ENCODE measurements at places on chromosomes 12 and 14.

DNA sequence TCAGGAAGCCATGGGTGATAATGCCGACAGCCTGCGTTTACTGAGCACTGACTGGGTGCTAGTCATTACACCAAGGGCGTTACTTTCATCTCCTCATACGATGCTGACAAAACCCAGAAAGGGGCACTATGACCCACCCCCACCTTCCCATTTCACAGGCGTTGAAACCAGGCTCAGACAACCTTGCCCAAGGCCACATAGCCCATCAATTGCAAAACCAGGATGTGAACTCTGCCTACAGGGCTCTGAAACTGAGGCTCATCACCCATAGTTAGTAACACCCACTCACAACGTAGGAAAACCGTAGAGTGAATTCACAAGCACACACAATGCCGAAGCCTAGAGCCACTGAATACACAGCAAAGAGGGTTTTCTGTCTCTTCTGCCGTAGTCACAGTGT is 119.9 kb downstream of the RIMBP2 start:
- no peak for DNase-seq

DNA sequence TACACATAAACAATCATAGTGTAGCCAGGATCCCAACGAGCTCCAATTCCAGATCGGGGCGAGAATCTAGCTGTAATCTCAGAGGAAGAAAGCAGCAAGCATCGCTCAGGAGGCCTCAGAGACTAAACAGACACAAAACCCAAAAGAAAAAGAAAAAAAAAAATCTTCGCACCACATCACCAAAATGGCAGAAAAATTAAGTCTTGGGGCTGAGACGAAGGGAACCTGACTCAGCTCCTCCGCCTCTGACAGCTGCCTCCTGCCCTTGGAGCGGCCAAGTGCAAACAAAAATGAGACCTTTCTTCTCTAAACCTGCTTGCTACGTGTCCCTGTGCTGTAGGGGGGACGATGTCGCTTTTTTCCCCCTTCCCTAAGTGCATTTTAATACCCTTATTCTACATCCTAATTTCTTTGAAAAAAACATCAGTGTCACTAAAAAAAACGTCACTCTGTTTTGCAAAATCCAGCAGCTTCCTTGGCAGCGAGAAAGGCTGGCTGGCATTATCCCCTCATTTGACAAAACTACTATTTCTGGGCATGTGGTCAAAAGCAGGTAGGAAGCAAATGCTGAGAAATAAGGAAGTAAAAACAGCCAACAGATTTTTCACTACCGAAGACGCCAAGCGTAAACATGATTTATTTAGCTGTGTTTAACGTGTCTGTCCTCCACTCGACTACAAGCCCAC is 30.5 kb downstream of the BCL11B start:
- no peak for DNase-seq

- no peak for DNase-seq
Observed at GRCh38 chr14:61977217-61977616, 215.0 kb downstream of the SNAPC1 start.

GRCh38 chr12:130572553-130572952 is 143.5 kb downstream of the RIMBP2 start:
- DNase-seq = no peak

- no peak for DNase-seq
Observed at GRCh38 chr12:114361545-114361944, 44.4 kb downstream of the TBX5 start.

GRCh38 chr14:54489318-54489683 is 521 bp upstream of the GMFB start:
- DNase-seq = no peak

DNA sequence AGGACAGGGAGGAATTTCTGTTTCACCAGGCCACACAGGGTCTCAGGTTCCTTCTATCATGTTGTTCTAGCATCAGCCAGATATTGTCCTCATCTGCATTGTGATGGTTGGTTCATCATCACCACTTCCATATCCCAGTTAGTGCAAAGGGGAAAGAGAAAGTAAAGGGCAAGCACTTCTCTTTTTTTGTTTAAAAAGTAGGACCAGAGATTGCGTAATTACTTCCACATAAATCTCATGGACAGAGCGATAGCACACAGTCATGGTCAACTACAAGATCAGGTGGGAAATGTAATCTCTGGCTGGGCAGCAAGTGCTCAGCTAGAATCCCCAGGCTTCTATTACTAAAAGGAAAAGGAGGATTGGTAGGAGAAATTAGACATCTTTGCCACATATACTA is 155.1 kb downstream of the KIF21A start:
- no peak for DNase-seq

GRCh38 chr12:59787610-59788009 is 191.8 kb downstream of the SLC16A7 start:
- DNase-seq = no peak

DNA sequence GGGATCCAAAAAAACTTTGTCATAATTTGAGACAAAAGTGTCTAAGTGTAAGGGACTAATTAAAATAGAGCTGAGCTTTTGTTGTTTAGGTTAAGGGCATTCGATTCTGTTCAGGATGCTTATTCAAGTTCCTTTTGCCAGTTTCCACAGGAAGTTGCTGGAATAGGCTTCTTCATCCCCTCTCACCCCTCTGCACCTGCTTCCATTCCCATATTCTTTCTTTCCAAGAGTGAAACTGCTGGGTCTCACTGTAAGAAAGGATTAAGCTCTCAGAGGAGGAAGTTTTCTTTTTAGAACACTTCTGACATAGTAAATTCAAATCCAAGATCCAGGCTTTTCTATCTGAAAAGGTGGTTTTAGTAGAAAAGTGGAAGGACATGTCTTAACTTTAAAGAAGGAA is 61.4 kb downstream of the POLR3B start:
- DNase-seq = no peak

GRCh38 chr12:132263061-132263360 is 66.4 kb downstream of the GALNT9 start:
- no peak for DNase-seq

DNA sequence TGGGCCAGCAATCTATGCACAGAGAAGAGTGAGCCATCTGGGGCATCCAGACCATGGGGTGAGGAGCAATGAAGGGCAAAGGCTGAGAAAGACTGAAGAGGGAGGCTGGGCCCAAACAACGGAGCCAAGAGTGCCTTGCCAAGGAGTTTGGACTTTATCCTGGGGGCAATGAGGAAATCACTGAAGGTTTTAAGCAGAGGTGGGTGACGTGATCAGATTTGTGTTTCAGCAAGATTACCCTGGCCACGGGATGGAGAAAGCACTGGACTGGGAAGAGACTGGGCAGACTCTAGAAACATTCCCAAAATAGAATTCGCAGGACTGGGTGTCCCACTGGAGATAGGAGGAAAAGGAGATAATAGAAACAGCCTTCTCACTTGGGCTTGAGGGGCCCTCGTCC is 65.3 kb downstream of the DPF3 start:
- DNase-seq = no peak

- DNase-seq = no peak
Observed at GRCh38 chr12:24821691-24822090, 127.2 kb downstream of the BCAT1 start.

DNA sequence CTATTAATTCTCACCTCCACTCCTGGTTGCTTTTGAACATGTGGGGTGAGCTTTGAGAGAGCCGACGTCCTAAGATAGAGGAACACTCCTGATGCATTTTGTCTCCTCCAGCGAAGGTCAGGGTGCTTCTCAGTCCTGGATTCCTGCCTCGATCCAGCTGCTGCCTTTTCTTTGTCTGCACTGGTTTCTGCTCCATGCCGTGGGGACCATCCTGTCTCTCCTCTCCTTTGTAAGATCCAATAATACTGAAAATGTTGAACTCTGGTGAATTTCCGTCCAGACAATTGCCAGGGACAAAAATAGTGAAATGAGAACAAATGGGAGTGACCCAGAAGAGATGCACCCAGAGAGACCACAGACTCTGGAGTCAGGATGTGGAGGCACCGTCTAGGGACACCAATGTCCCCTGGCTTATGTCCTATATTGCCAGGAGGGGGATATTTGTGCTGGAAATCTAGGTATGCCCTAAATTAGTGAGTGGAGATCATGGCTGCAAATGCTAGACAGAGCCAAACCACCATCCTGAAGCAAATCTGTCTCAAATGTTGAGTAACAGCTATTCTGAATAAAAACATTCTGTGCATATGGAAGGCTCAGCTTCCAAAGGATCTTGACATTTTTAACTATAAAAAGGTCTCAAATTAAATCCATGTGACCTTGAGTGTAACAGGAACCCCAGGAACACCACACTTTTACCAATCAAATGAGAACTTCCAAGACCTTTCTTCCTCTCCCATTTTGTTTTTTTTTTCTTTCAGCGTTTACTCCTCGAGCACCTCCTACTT is 170.9 kb downstream of the PPM1H start:
- no peak for DNase-seq

GRCh38 chr12:106115440-106115839 is 23.3 kb downstream of the NUAK1 start:
- DNase-seq = no peak

GRCh38 chr12:133130808-133131128 is 341 bp downstream of the ZNF10 start:
- DNase-seq = peak; percentile 33

DNA sequence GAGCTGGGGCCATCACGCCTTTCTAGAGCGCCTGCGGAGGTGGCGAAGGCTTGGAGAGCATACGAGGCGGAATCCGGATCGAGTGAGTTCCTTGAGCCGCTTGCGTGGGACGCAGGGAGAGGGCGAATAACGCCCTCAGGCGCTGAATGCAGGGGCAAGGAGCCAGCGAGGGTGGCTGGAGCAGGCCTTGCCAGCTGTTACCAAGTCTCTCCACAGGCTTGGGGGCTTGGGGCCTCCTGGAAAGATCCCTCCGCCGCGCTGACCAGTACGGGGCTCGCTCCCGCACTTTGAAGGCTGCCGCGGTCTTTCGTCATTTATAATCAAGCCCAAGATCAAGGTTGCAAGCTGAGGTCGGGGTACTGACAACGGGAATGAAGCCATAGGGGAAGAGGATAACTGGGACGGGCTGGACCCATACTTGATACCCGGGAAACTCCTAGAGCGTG is 1.2 kb downstream of the FLRT2 start:
- no peak for DNase-seq

GRCh38 chr12:40745386-40745785 is 53.1 kb downstream of the CNTN1 start:
- no peak for DNase-seq

GRCh38 chr14:103690332-103690731 is 24.9 kb downstream of the XRCC3 start:
- DNase-seq = no peak

- no peak for DNase-seq
Observed at GRCh38 chr12:113793250-113793649, 172.9 kb downstream of the RBM19 start.

DNA sequence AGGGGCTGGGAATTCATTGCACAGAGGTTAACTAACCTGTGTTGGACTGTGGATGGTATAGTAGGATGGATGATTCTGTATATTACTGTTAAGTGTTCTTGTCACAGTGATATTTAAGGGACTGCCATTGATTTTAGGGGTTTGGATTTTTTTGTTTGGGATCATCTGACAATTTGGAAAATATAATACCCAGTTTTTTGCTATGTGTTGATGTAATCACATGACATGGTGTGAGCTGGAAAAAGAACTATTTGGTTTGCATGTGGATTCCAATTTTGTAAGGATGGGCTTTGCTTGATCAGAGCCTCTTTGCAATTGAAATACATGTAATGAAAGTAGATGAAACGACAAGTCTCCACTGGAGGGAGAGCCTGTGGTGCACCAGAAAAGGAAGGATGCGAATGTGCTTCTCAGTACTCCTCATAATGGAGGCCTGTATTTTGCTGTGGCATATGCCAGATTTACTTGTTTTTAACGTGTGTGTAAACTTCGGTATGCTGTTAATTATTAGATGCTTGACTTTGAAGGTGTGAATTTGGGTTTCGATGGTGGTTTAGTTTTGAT is 2.7 kb downstream of the DYRK2 start:
- peak; percentile 10 for DNase-seq

DNA sequence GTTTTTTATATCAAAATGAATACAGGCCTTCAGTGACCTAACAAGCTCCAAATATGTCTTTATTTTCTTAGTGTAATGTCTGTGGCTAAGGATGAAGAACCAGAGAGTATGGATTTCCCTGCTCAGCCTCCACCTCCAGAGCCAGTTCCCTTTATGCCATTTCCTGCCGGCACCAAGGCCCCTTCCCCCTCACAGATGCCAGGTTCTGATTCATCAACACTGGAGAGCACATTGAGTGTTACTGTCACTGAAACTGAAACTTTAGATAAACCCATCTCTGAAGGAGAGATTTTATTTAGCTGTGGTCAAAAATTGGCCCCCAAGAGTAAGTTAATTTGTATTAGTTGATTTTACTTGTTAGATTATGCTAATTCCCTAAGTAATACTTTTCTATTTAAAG is 61.0 kb downstream of the KIAA0586 start:
- DNase-seq = no peak

DNA sequence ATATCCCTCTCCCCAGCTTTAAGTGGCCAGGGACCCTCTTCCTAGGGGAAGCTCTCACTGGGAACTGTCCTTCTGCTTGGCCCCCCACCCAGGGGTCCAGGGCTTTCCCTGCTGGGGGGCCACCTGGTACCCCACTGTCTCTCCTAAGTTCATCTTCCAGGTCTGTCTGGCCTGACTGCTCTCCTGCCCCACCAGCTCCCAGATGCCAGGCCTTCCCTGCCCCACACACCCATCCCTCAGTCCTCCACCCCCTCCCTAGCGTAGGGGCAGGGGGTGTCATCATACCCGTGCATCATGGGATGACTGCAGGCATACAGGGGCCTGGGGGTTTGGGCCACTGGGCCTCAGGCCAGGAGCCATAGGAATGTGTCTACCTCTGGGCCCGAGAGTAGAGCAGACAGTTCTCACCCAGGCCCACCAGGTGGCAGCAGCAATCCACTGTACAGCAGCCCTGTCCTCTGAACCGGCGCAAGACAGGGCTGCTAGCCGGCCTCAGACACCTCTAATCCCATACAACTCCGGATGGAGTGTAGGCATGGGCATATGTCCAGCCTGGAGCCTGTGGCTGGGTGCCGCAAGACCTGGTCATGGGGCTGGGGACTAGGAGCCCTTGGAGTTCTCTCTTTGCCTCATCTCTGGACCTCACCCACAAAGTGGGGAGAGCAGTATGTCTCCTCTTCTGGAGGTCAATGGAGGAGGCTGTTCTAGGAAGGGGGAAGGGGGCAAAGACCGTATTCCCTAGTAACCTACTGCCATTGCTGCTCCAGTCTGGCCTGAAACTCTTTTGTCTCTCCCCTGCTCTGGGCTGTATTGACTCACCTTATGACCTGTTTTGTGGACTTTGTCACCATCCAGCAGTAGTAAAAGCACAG is 10.0 kb upstream of the SMARCD1 start:
- DNase-seq = peak; percentile 68

DNA sequence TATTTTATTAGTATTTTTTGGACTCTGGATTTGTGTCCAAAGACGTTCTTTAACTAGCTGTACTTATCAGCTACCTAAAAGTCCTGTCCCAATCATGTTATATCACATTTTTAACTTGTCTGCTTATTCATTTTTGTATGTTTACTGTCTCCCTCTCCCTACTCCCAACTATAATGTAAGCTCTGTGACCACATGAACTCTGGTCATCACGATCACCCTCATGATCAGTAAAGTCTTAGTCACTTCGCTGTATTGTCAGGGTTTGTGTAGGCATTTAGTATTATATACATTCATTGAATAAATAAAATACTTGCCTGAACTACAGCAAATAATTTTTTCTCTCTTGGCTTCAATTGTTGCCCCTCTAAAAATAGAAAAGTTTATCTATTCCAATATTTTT is 211.0 kb downstream of the PIK3C2G start:
- DNase-seq = no peak
